ENCODE measurements at places on chromosomes 7 and 10. TPM values are rescaled to one million over a fixed set of nuclear protein-coding genes. Genes with fewer than 3 reads are reported as not detected.
A peak's percentile ranks its signal among the peaks of the same experiment; 100 is the strongest.

DNA sequence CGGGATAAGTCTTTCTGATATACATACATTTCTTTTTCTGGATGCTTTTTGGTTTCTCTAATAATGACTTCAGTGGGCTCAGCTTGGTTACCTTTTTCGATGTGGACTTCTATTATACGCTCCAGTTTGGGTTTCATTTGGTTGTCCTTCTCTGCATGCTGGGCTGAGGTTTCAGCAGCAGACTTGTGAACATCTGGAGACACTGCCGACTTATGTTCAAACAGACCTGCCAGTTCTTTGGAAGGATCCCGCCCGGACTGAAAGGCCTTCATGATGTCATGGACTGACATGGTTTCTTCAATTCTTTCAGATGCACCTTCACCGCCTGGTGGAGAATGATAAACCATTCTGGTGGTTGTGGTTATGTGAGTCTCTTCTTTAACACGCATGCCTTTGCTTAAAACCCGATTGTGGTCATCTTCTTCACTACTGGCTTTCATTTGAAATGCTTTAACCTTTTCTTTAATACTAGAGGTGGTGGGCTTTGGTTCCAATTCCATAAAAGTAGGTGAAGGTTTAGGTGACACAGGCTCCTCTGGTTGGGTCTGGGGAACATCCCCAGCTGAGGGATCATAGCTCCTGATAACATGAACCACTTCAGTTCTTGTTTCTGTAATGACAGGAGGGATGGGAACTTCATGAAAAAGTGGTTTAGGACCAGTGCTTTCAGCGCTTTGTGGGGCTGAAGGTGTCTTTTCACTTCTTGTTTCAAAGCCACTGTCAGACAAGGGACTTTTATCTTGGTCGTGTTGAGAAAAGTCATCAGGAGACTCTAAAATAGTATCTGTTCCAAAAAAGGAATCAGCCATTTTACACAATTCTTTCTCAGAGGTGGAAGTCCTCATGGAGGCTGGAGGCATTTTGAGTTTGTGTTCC lies 167.7 kb upstream of the CCDC6 start:
- DNase-seq = no peak

GRCh38 chr7:93053209-93053948 lies 64.4 kb downstream of the SAMD9 start:
- DNase-seq = no peak

GRCh38 chr10:102721954-102722353 lies 7.5 kb downstream of the SFXN2 start:
- no peak for DNase-seq

DNA sequence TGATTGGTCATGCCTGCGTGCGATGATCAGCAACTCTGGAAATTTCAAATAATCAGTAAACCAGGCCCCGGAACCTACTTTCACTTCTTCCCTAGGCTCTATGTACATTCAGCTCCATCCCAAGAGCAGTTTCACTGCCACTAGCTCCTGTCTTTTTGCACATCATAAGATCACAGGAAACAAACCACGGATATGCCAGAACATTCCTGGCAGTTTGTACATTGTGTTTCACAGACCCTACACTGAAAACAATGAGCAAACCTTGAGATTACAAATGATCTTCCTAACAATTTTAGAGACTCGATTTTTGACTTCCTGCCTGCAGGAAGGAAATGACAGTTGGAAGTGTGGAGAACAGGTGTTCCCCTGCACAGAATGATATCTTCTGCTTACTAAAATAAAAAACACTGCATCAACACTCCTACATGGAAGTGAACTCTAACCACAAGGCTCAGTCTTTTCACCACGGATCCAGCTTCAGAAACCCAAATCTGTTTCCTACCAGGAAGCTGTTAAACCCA lies 7.6 kb upstream of the TMEM236 start:
- peak; percentile 57 for DNase-seq

DNA sequence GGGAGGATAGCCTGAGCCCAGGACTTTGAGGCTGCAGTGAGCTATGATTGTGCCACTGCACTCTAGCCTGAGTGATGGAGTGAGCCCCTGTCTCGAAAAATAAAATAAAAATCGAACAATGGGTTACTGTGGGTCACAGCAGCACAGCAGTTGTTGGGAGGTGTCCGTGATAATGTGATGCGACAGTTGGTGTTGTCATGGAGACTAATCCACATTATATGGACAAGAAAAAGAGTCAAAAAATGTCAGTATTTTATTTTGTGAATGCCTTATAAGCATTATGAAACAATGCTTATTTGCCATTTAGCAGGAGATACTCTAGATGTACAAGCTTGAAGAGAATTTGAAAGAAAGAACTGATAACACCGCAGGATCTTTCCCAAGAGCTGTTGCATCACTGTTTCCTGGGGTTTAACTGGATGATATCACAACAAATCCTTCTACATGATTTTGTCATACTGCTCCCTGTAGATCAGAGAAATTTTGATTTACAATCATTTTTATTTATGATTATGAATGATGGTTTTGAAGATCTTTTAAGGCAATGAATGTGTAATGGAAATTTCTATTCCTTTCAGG lies 195.4 kb downstream of the BAMBI start:
- DNase-seq = no peak

DNA sequence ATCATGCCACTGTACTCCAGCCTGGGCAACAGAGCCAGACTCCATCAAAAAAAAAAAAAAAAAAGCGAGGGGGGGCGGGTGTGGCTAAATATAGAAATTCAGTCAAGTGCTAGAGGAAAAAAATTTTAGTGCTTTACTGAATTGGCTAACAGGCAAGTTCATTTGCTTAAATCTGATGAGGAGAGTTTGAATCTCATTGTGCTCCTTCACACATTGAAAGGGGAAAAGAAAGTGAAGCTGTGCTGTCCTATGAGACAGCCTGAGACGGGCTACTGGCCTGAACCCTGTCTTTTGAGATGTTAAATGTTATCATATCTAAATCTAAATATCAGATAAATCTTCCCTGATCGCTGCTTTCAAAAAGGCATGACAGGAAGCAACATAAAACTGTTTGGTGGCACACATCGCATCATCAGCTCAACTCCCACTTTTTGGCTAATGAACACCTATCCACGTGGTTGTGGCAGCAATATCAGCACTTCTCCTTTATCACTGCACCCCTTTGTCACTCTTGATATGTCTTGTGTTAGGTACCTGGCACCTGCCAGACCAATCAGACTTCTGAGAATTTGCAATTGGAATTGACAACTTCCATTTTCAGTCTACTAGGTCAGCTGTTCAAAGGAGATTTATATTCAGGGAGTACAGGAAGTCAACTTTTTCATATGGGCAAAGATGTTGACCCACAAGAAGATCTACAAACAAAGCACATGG lies 14.0 kb upstream of the IFIT1B start:
- no peak for DNase-seq

GRCh38 chr7:68729371-68729770 lies 868.9 kb upstream of the AUTS2 start:
- DNase-seq = no peak

The GPR158 gene
- not detected for total RNA-seq

DNA sequence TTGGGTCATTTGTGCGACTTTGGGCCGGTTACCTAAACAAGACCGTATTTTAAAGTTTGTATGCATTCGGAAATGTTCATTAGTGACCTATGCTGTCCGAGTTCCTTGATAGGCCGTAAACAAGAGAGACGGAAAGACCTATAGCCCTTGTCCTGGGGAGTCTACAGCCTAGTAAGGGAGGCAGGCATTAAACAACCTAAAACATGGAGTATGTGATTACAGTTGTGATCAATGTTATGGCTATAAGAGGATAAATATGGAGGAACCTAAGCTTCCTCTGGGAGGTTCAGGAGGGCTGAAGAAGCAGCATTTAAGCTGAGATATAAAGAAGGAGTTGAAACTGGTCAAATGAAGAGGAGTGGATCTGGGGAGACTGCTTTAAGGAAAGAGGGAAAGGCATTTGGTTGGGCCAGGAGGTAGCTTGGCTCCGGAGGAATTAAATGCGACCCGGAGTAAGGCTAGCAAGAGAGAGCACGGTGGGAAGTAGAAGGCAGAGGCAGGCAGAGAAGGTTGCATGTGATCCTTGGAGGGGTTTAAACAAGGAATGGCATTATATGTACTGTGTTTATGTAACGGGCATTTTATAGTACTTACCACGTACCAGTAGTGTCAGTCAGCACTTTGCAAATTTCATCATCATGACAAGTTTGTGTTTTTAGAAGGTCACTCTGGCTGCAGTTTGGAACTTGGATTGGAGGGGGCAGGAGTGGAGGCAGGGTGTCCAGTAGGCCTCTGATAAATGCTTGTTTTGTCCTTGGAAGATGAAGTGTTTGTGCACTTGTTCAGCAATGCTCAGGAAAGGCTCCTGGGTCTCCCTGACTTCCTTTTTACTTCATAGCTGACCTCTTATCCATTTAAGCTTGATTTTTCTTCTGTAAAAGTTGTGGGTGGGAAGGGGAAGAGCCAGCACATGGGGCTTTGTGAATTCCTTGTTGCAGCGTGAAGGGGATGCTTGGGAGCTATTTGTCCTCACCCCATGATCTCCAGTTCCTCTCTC lies 1.0 kb upstream of the AVPI1 start:
- DNase-seq = peak; percentile 27

The CPEB3 gene
- 2.3 TPM for total RNA-seq

DNA sequence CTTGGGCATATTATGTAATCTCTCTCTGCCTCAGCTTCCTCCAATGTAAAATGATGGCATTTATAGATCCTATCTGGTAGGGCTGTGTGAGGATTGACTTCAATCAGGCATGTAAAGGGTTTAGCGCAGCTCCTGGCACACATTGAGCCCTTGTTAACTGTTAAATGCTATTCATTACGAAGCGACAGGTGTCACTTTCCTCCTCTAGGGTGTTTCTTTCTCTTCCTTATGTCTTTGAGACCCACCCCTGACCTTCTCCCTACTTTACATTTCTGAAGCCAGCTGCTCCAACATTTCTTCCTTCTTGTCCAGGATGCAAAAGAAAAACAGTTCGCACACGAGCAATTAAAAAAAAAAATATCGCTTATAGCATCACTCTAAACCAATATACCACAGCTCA lies 5.7 kb upstream of the R3HCC1L start:
- no peak for DNase-seq

The STEAP4 gene
- total RNA-seq = not detected

GRCh38 chr7:16027396-16027795 lies 340.9 kb upstream of the MEOX2 start:
- no peak for DNase-seq

DNA sequence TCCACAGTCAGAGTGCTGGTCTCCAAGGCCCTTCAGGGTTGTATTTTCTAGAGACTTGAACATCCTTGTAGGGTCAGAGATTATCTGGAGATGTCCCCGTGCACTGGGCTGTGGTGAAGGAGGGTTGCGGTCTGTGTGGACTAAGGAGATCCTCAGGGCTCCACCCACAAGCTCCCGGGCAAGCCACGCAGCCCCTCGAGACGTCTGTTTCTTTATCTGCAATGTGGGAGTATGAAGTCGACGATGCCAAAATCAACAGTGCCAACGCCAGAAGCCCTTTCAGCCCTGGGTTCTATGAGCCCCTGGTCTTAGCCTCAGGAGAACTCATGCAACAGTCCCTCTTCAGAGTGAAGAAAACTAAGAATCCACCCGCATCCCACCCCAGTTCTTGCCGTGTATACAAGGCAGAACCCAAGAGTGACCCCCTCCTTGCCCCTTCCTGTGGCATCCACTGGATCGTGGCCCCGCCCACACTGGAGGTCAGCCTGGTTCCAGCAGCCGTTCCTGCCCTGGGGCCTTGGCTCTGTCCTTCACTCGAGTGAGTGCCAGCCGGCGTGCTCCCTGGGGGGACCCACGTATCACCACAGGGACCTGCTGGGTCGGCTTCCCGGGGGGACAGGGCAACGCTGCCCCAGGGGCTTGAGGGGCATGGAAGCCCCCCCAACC lies 6.0 kb upstream of the SHH start:
- DNase-seq = no peak

- peak; percentile 66 for DNase-seq
Measured at GRCh38 chr10:33336582-33337325, 2.3 kb upstream of the NRP1 start.

DNA sequence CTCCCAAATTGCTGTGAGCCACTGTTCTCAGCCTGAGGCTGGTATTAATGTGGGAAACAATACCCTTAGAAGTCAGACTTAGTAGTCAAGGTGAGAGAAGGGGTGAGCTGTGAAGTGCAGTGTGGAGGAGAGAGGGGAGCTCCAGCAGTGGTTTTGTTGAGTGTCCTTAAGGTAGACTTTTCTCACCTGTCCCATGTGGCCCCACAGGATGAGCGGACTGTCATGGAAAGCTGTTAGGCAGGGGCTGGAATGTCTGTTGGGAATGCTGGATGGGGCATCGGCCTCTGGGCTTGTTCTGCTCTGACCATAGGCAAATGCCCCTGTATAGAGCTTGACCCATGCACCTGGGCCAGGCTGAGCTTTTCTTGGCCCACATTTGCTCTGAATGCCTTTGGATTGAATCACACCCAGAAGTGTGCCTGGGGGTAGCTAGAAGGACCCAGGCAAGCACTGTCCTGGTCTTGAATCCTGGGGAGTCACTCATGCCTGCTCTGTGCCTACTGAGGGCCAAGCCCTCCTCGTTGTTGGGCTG lies 36.3 kb upstream of the SH2D4B start:
- no peak for DNase-seq

DNA sequence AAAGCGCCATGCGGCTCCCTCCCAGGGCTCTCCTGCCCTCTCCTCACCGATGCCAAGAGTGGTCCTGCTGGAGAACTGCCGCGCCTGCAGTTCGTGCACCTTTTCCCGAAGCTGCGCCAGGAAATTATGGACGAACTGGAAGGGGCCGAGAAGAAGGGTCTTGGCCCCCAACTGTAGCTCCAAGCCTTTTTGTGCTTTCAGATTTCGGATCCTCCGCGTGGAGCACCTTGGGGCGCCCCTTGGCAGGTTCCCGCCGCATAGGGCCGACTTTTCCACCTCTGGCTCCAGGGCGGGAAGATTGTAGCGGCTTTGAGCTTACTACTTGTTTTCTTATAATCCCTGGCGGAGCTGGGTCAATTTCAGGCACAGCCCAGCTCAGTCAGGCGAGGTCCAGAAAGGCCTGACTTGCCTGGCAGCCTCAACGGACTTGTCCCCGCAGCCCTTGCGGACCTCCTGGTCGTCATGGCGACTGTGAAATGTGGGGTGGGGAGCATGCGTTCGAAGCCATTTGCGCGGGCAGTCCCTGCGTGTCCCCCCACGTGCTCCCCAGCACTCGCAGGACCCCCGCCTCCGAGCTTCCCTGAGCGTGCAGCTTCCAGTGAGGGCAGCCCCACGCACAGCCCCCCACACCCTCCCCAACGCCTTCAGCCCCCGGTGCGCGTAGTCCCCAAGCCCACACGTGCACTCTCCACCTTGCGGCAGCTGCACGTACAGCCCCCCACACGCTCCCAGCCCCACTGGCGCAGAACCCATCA lies 129.9 kb downstream of the KBTBD2 start:
- peak; percentile 7 for DNase-seq

GRCh38 chr7:114630201-114630990 lies 215.8 kb downstream of the FOXP2 start:
- DNase-seq = no peak

DNA sequence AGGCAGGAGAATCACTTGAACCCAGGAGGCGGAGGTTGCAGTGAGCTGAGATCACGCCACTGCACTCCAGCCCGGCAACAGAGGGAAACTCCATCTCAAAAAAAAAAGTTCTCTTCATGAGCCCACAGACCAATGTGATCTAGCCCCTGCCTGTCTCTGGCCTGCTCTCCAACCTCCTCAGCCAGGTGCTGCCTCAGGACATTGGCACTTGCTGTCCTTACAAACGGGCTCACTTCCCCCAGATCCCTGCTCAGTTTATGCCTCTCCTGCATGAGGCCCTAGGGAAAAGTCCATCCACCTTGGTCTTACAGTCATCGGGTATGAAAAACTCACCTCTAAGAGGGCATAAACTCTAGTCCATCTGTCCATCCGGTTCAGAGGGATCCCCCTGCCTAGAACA lies 32.5 kb downstream of the TNS3 start:
- DNase-seq = no peak

- DNase-seq = no peak
Measured at GRCh38 chr7:157757211-157757610, 420.4 kb downstream of the DNAJB6 start.

- no peak for DNase-seq
Measured at GRCh38 chr7:2616387-2617324, 15.1 kb upstream of the TTYH3 start.
